CD4-positive, CD25-positive, alpha-beta regulatory T cell (primary cell): ENCODE measurements at places on chromosomes 5 and 9.

DNA sequence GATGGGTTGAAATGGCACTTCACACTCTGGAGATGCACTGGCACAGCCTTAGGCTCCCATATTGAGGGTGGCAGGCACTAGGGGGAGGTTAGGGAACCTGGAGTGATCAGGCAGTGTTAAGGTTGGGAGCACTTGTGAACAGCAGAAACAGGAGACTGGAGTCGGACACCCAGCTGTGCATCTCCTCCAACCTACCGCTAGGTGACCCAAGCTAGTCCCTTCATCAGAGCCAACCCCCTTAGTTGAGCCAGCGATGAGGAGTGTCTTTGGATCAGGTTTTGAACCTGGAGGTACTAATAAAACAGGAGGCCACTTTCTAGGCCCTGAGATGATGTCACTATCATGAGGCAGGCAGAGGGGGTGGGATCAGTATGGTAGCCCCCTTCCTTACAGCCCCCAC is 1.7 kb downstream of the ACTL7B start:
- no peak for DNase-seq

DNA sequence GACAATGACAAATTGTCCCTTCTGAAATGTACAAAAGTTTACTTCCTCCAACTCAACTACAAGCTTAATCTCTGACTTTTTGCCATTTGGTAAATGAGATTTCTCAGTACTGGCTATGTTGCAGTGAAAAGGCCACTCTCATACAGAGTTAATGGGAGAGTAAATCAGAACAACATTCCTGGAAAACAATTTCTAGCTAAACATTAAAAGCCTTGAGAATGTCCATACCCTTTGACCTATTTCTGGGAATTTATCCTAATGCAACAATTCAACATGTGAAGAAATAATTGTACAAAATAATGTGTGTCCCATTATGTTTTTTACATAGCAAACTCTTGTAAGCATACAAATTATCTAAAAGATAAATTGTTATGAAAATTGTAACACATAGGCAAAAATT is 56.3 kb upstream of the SPEF2 start:
- no peak for DNase-seq

GRCh38 chr9:121528642-121529041 is 29.0 kb upstream of the GGTA1 start:
- DNase-seq = no peak

DNA sequence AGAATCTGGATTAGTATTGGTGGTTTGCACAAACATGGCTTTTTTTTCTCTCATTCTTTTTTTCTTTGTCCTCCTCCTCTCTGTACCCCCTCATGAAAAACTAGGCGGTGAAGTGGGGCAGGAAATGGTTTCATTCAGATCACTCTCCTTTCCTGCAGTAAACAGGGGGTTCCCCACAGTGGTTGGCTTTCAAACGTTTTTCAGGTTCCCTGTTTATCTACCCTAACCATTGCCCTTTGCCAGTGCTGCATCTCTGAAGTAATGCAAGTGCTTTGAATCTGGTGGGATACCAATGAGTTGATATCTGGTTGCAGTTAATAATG is 29.8 kb downstream of the NR4A3 start:
- DNase-seq = peak; percentile 20

- no peak for DNase-seq
These were observed 454.1 kb upstream of the NUDT12 start for GRCh38 chr5:104016646-104017045.

GRCh38 chr5:128536254-128537220 is 1.5 kb downstream of the FBN2 start:
- no peak for DNase-seq

GRCh38 chr9:28031521-28032267 is 458.4 kb upstream of the C9orf72 start:
- no peak for DNase-seq

DNA sequence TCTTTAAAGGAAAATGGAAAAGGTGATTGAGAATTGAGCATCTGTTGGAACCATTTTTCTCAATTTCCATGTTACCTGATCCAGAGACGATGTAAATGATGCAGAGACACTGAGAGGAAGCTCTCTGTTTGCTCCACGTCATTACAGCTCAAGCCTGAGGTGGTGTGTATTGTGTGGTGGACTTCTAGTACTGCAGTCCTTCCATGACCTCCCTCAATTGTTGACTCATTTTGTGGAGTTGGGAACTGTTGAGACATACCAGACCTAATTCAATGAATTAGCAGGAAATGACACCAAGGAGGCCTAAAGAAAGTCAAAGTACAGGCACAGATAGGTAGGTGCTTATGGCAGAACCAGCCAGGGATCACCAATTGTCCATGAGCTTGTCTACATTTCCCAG is 15.6 kb upstream of the LVRN start:
- no peak for DNase-seq

DNA sequence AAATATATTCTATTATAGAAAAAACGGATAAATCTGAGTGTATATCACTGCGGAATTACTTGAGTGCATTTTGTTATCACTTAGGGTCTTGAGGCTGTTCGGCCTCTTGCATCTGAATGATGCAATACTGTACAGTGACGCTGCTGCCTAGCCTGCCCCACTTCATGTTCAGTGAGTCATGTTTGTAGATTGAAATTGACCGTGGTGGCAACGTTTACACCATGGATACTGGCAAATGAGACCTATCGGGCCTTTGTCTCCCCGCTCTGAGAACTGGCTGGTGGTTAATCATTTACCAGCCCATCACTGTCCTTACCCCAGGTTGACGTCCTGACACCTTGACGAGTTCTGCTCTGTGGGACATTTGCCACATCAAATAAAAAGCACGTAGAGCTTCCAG is 510.1 kb upstream of the ADAMTS16 start:
- no peak for DNase-seq

- DNase-seq = no peak
These were observed 258.4 kb downstream of the HCN1 start for GRCh38 chr5:45437752-45438151.

DNA sequence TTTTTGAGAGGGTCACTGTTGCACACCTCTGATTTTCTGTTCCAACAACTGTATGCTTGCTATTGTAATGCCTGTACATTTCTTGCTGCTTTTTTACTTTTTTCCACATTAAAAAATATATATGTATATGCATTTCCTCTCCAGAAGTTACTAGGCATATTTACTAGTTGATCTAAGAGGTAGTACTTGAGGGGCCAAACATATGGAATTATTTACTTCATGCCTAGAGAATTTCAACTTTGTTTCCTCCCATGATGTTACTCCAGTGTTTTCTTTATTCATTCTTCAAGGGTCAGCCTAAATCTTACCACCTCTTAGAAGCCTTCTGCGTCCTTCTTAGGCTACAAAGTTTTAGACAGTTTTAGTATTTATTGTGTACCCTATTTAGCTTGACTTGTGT is 122.7 kb downstream of the NMUR2 start:
- no peak for DNase-seq

GRCh38 chr5:126732716-126733115 is 44.2 kb upstream of the LMNB1 start:
- DNase-seq = no peak

DNA sequence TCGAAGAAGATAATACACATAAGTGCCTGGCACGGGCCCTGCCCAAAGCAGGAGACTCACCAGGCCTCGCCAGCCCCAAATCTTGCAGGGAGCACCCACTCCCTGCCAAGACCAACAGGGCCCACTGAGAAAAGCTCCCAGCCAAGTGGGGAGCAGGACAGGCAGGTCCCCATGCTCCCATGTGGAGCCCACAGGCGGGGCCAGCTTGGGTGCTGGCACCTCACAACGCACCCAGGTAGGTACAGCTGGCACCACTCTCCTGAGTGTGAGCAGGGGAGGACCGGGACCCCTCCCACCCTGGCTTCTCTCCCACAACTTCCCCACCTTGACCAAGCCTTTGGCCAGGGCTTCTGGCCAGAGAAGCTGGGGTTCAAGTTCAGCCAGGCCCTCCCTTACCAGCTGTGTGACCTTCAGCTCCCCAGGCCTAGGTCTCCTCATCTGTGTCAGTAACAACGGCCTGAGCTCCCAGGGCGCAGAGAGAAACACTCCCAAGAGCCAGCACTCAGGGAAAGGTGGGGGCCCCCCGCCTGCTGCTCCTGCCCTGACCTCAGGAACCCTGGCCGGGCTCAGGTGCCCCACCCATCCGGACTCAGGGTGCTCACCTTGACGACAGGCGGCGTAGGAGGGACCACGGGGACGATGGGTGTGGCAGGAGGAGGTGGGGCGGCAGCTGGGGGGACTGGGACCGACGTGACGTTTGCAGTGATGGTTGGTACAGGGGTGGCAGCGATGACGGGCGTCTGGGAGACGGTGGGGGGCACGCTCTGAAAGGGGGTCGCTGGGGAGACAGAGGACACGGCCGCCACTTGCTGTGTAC is 17.8 kb downstream of the BRD3 start:
- no peak for DNase-seq

- no peak for DNase-seq
These were observed 38.4 kb downstream of the ZNF618 start for GRCh38 chr9:113914517-113914916.

DNA sequence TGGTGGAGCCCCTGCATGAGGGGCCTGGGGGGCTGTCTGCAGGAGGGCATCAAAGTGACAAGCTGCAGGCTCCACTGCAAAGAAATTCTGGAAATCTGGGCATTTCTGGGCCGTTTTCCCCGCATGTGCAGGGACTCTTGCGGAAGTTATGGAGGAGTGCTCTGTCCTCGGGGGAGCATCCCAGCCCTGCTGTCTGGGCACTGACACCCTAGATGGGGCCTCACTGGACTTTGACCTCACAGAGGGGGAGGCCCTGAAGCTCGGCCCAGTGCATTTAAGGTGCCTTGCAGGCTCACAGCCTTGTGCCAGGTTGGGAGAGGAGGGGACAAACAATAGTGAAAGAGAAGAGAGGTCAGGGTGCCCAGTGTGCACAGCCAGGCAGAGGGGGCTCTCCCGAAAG is 35.4 kb downstream of the LHX3 start:
- DNase-seq = no peak

DNA sequence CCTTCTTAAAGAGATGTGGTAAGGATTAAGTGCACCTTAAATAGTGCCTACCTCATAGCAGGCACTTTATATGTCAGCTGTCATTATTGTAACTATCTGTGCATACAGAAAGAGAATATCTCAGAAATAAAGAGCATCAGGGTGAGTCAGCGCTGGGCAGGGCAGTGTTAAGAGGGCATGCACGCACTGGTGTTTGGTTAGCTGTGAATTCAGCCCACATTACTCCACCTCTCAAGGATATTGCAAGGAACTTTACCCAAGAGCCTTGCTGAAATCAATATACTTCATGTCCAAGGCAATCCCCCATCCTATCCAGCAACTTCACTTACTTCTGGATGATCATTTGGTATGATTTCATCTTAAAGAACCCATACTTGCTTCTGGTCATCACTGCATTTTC is 300.9 kb downstream of the NTRK2 start:
- no peak for DNase-seq

DNA sequence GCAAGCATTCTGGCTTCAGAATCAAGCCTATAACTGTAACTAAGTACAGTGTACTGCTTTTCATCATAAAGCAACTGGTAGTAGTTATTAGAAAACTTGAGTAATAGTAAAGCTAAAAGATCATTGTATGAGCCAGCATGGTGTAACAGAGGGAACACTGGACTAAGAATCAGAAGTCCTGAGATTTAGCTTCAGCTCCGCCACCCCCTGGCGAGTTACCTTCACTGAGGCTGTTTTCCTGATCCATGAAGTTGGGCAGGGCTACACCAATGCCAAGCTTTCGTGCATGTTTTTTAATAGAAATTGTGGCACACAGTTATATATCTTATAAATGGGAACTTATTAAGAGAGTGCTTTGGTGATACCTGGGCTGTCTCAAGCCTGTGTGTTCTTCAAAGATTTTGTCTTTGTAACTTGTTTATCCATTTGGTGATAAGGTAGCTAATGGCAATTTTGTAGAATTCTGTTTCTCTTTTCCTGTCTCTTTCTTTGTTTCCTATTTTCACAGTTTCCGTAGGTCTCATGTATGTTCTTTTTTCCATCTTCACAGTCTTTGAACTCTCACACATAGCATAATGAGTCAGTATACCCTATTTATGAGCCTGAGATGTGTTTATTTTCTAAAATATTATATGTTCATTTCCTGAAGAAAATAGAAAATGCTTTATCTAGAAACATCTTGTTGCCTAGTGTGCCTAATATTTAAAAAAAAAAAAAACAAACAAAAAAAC is 102.3 kb downstream of the GDNF start:
- no peak for DNase-seq

DNA sequence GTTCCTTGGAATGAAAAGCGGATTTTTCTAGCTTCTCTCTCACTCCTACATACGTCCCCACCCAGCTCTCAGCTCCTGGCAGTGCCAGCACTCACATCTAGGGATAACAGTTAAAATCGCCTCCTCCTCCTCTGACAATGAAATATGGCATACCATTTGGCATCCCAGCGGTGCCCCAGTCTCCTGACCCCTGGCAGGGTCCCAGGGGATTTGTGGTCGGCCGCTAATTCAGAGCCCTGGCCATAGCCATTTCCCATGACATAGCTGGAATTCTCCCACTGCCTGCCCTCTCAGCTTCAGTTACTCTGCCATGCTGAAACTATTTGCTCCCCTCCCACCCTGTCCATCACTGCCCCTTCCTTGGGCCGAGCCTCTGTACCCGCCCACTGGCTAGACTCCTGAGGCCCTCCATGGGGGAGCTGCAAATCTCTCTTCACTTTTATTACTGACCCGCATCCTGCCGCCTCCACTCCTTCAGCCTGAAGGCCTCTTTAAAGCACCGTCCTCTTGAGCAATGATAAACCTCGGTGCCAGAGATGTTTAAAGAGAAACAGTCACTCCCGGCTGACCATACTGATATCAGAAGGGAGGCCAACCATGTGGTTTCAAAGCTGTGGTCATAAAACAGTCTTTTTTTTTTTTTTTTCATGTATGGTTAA is 139.8 kb downstream of the SLIT3 start:
- no peak for DNase-seq

DNA sequence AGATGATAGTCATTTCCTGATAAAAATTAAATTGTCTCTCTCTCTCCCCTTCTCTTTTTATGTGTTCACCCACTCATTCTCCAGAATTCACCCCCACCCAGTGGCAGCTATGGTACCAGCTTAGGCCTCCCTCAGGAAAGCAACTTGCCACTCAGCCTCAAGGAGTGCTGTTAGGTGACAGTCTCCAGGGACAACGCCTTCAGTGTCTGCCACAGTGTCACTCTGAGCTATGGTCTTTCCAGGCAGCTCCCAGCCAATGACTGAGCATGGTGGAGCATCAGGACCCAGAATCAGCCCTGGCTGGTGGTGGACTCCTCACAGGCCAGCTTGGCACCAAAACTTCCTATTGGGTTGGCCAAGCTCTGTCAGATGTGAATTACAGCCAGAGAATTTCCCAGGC is 140.9 kb upstream of the PIK3R1 start:
- DNase-seq = no peak

- DNase-seq = no peak
These were observed 27.4 kb downstream of the BARHL1 start for GRCh38 chr9:132609829-132610228.
